ENCODE measurements at places on chromosomes 4 and X. TPM values are rescaled to one million over a fixed set of nuclear protein-coding genes. Genes with fewer than 3 reads are reported as not detected.

CYLC1 gene
- total RNA-seq, result not detected

PDGFRA gene
- 157 TPM for total RNA-seq

SLC7A11 gene
- 24.7 TPM for total RNA-seq

DUSP21 gene
- not detected for total RNA-seq

ARHGAP24 gene
- 24.0 TPM for total RNA-seq

NAP1L3 gene
- 5.3 TPM for total RNA-seq

UCHL1 gene
- 972 TPM for total RNA-seq

MCF2 gene
- not detected for total RNA-seq

CXCL11 gene
- under 0.01 TPM for total RNA-seq

DIPK2B gene
- total RNA-seq, result not detected

TMEM164 gene
- 6.3 TPM for total RNA-seq

CLNK gene
- total RNA-seq, result not detected

WAS gene
- not detected for total RNA-seq

PDE5A gene
- total RNA-seq, result 567 TPM

DCX gene
- not detected for total RNA-seq

GABRE gene
- total RNA-seq, result 1.3 TPM

PHEX gene
- total RNA-seq, result 0.18 TPM

HTN1 gene
- total RNA-seq, result not detected

MAPK10 gene
- 6.5 TPM for total RNA-seq

PCYT1B gene
- under 0.01 TPM for total RNA-seq

TACC3 gene
- total RNA-seq, result 15.0 TPM

RASGEF1B gene
- 0.28 TPM for total RNA-seq

TLR6 gene
- 3.9 TPM for total RNA-seq

KLHL13 gene
- 13.6 TPM for total RNA-seq

ACE2 gene
- not detected for total RNA-seq

CDK16 gene
- 69.4 TPM for total RNA-seq

LUZP4 gene
- not detected for total RNA-seq

ABCD1 gene
- 4.7 TPM for total RNA-seq

SSX2 gene
- not detected for total RNA-seq

TREX2 gene
- total RNA-seq, result 0.36 TPM

FAM9B gene
- not detected for total RNA-seq

GLRA2 gene
- total RNA-seq, result not detected

C4orf51 gene
- not detected for total RNA-seq

PRDM8 gene
- total RNA-seq, result 5.7 TPM

CXorf49 gene
- total RNA-seq, result not detected

MAGEA9B gene
- not detected for total RNA-seq

AIFM1 gene
- total RNA-seq, result 22.0 TPM

SCML2 gene
- total RNA-seq, result 1.7 TPM

ANXA10 gene
- 1.1 TPM for total RNA-seq

ADH1B gene
- 0.36 TPM for total RNA-seq

WDR17 gene
- total RNA-seq, result 0.83 TPM

MAGEA12 gene
- not detected for total RNA-seq

ALAS2 gene
- total RNA-seq, result not detected

SPATA18 gene
- 4.7 TPM for total RNA-seq

SMIM10 gene
- 3.6 TPM for total RNA-seq

NMU gene
- not detected for total RNA-seq

DACH2 gene
- 4.4 TPM for total RNA-seq

SLC38A5 gene
- 12.2 TPM for total RNA-seq

PPARGC1A gene
- under 0.01 TPM for total RNA-seq

P2RY8 gene
- not detected for total RNA-seq

TEX13C gene
- total RNA-seq, result not detected

All from IMR-90 (cell line).